ENCODE measurements at places on chromosomes 3 and 15.

DNA sequence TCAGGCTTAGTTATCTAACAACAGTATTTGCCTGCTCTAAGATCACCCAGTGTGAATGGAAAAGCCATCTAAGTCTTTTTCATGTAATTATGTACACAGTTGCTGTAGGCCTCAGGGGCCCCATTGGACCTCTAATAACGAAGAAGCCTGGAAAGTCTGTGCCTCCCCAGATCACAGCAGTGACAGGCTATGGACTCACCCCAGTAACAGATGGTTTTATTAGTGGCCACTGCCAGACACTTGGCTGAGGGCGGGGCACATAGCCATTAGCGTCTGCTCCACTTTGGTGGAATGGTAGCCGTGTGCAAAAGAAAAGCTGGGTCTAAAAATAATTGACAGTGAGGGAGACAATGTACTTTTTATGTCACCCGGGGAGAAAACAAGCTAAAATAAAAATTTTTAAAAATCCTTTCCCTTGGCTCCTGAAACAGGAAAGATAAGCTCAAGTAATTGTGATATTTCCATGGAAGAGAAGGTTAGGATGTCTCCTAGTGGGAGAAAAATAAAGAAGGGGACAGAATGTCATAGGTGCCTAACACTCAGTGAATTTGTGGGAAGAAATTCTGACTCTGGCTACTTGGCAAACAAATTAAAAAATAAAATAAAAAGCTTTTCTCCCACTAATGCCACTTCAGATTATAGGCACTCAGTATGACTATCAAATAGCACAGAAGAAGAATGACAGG, 44.3 kb upstream of the ZNF385D start:
- DNase-seq = no peak

- no peak for DNase-seq
Measured at GRCh38 chr3:38453913-38454177, 155 bp downstream of the ACVR2B start.

- DNase-seq = no peak
Measured at GRCh38 chr3:17135696-17136095, 250.9 kb downstream of the PLCL2 start.

DNA sequence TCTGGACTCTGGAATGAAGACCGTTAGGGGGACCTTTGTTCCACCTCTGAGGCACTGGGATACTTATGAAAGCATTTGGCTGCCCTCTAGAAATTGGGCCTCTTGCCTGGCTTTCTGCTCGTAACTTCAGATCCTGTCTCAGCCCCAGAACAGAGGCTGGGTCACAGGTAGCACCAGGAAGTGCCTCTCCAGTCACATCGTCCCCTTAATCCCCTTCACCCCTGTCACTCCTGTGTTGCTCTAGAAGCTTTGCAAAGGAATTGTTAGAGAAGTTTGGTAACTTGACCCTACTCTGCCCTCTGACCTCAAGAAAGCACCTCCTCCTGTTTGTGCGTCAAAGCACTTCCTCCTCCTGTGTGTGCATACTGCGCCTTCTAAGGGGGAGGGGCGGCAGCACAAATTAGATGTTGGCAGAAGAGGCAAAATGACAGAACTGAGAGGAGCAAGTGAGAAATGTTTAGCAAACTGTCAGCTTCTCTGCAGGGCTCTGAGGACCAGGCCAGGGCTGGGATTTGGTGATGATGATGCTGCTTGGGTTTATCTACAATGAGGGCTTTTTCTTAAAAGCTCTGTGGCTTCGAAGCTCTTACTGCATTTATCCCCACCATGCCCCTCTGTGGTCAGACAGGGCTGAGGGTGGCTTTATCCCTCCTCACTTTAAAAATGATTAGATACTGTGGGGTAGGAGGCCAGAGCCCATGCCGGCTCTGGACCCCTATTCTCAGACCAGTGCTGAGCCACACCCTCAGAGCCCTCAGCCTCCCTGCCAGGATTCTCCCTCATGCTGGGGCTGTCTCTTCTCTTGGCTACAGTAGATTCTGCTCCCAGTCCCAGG, 76.2 kb downstream of the LARS2 start:
- DNase-seq = no peak

DNA sequence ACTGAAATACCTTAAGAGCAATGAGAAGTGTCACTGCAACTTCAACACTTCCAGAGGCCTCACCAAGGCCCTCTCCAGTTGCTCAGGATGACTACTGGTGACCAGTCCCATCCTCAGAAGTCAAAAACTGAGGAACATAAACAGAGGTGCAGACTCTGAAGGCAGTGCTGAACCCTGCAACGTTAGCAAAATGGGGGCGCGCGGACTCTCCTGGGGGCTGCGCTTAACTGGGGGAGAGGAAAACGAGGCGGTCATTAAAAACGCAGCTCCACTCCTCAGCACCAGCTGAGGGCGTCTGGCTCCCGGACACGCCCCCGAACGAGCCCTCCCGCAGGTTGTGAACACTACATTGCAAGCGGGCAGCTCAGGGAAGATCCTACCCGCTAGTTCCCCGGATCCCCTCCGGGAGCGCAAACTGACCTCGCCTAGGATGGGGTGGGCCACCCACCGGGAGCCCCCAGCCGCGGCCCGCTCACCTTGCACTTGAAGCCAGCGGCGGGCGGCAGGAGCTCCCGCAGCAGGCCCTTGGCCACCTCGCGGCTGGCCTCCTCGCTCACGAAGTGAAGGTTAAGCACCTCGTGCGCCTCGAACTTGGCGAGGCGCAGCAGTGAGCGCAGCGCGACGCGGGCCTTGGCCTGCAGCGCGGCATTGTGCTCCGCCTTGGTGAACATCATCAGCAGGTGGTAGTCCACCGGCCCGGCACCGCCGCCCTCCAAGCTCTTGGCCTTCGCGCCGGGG, 711 bp downstream of the XXYLT1 start:
- peak; percentile 78 for DNase-seq

GRCh38 chr3:56123487-56123886, 344.8 kb downstream of the ERC2 start:
- DNase-seq = no peak

DNA sequence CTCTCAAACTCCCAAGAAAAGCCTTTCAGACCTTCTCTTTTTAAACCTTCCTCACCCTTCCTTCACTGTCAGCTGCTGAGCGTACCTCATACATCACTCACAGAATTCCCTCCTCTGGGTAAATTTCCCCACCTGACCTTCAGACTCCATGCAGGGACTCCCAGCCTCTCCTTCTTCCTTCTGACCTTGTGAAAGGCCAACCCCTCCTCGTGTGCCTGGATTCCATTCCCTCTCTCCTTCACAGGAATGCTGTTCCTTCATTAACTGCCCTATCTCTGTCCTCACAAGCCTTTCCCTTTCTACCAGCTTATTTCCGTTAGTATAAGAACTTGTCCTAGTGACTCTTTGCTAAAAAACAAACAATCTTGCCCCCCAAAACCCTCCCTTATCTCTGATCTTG, 69.7 kb upstream of the MME start:
- DNase-seq = no peak

DNA sequence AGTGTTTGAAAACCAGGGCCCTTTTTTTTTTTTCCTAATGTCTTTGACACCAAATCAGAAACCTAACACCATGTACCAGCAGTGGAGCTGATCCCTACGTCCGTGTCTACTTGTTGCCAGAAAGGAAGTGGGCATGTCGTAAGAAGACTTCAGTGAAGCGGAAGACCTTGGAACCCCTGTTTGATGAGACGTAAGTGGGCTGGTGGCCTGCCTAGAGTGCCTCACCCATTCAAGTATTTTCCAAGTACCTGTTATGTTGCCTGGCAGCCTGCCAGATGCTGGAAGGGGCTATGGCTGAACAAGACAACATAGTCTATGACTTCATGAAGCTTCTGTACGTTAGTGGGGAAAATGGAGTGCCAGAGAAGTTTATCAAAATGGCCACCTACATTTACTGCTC, 39.7 kb downstream of the ESYT3 start:
- DNase-seq = no peak

DNA sequence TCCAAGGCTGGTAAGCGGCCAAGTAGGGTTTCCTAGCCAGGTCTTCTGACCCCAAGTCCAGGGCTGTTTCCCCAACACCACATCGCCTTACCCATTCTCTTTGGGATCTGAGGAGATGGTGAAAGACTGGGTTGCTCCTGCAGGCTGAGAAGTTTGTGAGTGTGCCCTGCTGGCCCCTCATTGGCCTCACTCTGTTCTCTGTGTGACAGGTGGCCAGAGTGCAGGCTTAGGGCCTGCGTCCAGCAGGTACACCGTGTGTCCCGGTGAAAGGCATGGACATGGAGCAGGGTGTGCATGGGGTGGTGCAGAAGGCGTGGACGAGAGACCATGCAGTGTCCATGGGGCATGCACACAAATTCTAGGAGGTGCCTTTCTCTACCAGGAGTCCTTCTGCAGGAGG, 91.3 kb downstream of the DGKG start:
- no peak for DNase-seq

DNA sequence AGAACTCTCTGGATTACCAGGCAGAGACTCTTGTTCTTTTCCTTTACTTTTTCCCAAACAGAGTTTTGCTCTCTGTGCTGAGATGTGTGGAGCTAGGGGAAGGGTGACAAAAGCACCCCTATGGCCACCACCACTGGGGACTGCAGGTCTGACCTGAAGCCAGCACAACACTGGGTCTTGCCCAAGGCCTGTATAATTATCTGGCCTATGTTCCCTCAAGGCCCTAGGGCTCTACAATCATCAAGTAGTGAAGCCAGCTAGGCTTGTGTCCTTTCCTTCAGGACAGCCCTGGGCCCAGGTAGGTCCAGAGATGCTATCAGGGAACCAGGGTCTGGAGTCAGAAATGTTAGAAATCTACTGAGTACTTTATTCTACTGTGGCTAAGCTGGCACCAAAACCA, 28.4 kb downstream of the MYO1E start:
- no peak for DNase-seq

GRCh38 chr15:94234300-94234699, 2.9 kb downstream of the MCTP2 start:
- DNase-seq = no peak

DNA sequence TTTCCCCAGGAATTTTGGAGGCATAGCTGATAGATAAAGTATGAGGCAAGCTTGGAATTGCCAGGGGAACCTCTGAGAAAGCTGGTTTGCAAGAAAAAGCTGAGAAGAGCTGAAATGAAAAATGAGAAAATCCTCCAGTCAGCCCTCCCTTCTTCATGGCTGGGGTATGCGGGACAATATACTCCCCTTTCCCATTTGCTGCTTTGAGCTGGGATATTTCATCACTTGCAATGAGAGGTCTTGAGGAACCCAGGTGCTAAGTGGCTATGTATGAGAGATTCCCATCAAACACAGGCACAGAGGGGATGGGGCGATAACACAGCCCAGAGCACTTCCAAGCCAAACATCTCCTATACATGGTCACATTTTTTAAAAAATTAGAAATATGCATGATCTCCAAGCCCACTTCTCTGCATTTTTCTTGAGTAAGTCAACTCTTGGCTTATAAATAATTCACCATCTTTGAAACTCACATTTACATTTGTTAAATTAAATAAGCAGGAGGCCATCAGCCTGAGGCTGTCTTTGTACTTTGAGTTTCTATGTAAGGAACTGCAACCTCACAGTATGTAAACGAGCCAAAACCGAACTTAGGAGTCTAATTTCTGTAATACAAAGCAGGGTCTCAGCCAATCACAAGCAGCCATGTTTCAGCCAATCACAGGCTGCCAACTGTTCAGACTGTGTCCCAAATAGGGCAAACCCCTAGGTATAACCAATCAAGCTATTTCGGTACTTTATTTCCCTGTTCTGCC, 983.6 kb upstream of the NR2F2 start:
- DNase-seq = no peak

GRCh38 chr3:122984007-122984406, 43.6 kb downstream of the SEMA5B start:
- no peak for DNase-seq

DNA sequence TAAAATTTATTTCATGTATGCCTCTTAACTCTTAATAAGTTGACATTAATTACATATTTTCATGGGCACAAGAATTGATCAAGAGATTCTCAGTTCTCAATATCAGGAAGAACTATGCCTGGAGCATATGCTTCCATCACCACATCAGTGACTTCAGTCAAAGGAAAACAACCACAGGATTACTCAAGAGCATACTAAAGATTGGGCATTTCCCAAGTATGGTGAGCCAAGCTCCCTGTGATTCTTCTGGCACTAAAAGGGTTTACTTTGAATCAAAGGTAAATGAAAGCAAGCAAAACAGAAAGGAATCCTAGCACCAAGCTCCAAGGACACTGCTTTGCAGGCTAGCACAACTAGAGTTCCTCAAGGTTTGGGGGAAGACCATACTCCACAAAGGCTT, 44.6 kb downstream of the FMN1 start:
- DNase-seq = no peak

DNA sequence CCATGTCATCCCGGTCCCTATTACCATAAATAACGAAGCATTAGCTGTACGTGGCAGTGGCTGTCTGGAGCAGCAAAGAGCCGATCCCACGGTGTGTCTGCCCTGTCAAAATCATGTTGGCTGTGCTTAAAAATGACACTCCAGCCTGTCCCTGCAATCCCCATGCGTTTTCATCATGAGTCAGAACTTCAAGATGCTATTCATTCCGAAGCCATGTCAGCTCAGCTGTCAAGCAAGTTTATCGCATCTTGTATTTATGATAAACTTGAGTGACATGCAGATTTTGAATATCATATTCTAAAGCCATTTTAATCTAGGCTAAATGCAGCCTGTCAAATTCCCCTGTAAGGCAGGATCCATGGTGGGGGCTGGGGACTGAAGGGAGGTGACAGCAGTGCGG, 152.4 kb downstream of the TJP1 start:
- DNase-seq = no peak

DNA sequence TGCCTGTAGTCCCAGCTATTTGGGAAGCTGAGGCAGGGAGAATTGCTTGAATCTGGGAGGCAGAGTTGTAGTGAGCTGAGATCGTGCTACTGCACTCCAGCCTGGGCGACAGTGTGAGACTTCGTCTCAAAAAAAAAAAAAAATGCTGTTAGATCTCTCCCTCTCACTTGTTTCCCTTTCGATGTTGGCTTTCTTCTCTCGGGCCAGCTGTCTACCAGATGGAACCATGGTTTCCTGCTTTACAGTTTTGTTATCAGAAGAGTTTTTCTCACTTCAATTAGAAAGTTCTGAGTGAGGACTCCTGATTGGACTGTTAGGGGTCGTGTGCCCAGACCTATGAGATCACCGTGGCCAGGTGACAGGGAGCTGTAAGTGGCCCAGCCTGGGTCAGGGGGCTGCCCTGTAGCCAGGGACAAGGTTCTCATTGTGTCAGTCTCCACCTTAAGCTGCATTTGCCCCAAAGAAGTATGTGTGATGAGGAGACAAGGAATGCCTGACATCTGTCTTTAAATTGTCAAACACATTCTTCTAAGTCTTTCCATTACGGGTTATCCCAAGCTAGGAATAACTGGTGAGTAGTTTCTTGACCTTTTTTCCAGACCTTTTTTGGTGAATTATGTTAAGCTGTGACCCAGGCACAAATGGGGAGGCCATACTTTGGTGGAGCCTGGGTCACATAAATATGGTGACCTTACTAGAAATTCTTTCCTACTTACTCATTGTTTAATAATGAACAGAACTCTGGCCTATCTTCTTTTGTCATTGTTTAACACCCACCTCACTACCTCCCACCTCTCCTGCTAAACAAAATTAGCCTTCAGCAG, 25.2 kb downstream of the SNAPC5 start:
- DNase-seq = no peak

GRCh38 chr3:32960404-32961170, 9.1 kb downstream of the CCR4 start:
- no peak for DNase-seq

GRCh38 chr3:113496924-113497323, 18.0 kb downstream of the SPICE1 start:
- DNase-seq = no peak

GRCh38 chr15:38463893-38464292, 10.0 kb downstream of the FAM98B start:
- DNase-seq = no peak
